NCI-H1105 treated with DMSO at 0.1 percent for 48 hours (cell line): ENCODE measurements at places on chromosomes 12 and 14.

DNA sequence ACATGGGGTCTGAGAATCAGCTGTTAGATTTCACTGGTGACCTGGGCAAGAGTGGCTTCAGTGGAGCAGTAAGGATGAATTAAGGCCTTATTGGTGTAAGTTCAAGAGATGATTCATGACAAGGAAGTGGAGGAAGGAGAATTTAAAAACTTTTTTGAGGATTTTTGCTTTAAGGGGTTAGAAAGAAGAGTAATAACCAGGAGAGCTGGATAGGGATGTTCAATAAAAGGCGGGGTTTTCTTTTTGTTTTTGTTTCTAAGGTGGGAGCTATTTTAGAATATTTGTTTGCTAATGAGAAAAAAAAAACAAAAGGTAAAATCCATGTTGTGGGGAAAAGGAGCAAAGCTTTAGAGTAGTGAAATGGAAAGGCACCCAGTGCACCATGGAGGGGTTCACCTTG is 15.2 kb upstream of the TUBA1B start:
- DNase-seq = no peak

DNA sequence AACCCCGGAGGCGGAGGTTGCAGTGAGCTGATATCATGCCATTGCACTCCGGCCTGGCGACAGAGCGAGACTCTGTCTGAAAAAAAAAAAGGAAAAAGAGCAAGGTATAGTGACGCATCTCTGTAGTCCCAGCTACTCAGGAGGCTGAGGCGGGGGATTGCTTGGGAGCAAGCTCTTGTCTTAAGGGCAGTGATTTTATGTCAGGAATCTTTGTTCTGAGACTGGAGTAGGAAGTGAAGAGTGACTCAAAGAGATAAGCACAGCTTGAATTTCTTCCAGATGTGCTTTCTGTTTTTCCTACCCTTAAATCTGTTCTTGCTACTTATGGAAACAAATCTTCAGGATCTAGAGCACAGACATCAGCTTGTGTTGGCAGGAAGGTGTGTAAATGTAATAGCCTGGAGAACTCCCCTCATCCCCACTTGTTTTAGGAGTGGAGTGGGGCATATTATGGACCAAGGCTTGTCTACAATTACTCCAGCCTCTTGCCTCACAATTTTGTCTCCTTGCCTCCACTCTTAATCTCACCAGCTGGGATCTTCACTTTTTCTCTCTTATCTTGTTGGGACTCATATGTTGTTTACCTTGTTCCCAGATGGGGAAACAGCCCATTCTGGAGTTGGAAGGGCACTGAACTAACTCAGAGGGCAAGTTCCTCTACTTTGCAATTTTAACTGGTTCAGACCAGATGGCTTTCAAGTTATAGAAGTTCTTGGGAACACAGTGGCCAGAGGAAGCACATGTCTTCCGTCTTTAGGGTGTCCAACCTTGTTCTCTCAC is 7.5 kb downstream of the TMED2 start:
- DNase-seq = no peak

DNA sequence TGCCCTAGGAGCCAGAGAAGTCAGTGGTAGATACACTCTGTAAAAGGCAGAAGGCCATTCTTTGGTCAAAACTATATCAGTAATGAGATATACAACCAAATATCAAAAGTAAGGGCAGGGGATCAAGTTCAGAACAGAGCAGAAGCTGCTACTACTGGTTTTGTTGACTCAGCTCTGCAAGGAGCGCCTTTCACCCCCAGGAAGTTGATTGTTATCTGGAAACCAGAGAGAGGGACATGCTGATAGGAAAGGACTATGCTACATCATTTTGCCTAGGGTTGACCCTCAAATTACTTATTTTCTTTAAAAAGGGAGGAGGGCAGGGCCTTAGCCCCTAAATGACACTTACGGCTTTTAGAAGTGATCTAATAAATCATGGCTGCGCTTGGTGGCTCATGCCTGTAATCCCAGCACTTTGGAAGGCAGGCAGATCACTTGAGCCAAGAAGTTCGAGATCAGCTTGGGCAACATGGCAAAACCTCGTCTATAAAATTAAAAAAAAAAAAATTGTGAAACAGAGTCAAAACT is 194.0 kb downstream of the KLHL28 start:
- no peak for DNase-seq

GRCh38 chr12:79546466-79547043 is 144.2 kb downstream of the PAWR start:
- DNase-seq = no peak

DNA sequence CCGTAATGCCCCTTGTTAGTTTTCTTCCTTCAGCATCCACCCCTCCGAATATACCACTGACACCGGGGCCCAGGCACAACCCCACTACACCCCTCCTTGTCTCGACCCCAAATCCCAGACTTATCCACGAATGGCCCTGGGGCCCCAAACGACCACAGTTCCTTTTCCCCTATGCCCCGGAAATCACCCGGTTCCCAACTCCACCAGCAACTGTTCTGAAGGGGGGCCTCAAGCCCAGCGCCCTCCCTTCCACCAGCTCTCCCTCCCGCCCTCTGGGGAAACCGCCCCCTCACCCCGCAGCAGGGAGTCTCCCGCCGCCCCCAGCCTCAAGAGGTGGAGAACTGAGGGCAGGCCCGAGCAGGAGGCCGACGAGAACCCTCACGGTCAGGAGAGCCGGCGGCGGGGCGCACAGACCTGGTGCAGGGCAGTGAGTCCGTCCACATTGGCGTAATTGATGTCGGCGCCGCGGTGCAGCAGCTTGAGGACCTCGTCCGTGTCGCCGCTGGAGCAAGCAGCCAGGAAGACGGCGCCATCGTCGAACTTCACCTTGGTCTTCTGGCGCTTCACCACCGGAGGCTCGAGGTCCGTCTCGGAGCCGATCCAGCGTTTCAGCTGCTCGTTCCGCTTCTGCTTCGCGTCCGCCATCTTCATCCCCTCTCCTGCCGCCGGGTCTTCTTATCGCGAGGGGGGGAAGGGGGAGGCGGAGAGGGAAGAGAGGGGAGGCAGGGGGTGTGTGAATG is 446 bp downstream of the PPP1R12A start:
- DNase-seq = peak; percentile 64

DNA sequence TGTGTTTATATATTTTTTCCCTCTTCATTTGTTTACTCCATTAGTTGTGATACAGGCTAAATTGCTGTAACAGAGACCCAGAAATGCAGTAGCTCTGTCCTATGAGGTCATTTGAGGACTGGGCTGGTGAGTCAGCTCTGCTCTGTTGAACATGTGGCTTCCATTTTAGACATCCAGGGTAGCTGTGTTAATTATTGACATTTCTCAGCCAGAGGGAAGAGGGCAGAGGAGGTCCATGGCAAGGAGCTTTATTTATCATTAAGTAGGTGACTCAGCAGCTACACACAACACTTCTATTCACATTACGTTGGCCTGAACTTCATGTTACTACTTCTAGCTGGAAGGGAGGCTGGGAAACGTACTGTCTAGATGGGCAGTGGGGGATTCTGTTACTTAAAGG is 85.4 kb downstream of the PTCSC3 start:
- no peak for DNase-seq

DNA sequence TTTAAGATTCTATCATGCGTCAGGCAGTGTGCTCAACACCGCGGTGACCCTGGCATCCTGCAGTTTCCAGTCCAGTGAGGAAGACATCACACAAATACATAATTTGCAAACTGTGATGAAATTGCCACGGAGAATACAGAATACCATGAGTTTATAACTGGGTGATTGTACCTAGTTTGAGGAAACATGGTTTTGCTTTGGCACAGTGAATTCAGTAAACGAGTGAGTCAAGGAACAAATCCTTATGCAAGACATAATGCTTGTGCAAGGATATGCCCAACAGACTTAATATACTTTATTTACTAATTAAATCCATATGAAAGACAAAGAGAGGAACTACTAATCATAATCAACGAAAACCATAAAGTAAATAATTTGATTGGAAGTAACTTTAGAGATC is 311.8 kb upstream of the TMTC1 start:
- DNase-seq = no peak

- peak; percentile 20 for DNase-seq
Observed at GRCh38 chr12:50314636-50315312, 31.5 kb upstream of the LIMA1 start.

DNA sequence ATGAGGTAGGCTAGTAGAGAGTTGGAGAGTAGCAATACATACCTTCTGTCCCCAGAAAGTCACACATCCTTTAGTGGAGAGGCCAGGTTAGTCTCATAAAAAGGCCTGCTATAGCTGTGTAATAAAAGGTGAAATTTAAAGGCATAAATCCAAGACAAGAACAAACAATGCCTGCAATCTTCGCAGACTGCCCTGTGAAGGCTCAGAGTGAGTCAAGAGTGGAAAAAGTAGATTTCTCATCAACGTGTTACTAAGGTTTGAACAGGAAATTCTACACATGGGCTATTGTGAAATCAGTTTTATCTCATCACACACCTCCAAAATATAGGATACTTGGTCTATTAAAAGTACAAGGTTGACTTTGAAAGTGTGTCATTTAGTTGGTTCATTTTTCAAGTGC is at the start of gene KLRC1:
KLRC1 (minus strand) TSS at position 222 of the 400 bp plus-strand sequence. CDS start 2,221 bp downstream, outside the sequence.
- no peak for DNase-seq

- no peak for DNase-seq
Observed at GRCh38 chr12:128549601-128550218, 274.0 kb downstream of the SLC15A4 start.

DNA sequence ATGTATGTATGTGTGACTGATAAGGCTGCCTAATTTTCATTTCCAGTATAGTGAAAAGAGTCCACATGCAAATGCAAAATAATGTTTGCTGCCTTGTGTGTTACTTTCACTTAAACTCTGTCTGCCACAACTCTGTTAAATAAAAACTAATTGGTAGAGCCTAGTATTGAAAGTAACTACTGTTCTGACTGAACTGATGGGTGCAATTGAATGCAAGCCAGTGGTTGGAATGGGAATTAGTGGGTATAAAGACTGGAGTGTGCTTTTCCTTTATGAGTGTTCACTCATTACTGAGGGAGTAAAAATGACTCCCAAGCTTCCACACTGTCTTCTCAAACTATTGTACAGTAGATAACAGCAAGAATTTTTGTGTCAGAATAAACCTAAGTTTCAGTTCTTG is 571.0 kb downstream of the TMTC2 start:
- DNase-seq = no peak

DNA sequence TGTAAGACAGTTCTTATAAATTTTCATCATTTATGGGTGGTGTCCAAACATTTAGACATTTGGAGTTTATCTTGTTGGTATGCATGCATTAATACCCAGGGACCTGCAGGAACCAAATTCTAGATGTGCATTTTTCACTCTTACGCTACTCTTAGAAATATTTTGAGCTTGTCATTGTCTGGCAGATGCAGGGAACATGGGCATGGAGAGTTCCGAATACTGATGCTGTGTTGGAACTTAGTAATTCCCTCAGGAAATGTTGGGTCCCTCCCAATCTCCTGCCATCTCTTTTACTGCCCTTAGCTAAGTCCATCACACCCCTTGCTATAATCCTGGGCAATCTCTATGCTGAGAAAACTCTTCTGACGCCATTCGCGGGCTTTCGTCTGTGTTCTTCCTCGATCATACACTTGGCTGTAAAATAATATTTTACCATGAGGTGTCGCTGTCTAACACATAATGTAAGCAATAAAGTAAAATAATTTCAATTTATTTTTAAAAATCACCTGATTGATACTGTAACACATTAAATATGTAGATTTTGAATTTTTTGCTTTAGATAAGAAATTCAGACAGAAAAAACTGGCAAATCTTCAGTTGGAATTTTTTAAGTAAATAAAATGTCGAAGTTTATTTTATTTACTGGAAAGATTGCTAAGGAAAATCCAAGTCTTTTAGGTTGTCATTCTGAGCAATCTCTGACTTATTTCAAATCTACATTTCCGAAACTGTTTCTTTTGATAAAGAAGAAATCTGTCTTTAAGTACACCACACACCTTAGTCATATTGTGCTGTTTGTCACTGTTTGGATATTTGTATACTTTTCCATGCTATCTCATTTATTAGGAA is 304.1 kb upstream of the SSTR1 start:
- peak; percentile 40 for DNase-seq

GRCh38 chr12:27711967-27712366 is 1.3 kb downstream of the MRPS35 start:
- no peak for DNase-seq

DNA sequence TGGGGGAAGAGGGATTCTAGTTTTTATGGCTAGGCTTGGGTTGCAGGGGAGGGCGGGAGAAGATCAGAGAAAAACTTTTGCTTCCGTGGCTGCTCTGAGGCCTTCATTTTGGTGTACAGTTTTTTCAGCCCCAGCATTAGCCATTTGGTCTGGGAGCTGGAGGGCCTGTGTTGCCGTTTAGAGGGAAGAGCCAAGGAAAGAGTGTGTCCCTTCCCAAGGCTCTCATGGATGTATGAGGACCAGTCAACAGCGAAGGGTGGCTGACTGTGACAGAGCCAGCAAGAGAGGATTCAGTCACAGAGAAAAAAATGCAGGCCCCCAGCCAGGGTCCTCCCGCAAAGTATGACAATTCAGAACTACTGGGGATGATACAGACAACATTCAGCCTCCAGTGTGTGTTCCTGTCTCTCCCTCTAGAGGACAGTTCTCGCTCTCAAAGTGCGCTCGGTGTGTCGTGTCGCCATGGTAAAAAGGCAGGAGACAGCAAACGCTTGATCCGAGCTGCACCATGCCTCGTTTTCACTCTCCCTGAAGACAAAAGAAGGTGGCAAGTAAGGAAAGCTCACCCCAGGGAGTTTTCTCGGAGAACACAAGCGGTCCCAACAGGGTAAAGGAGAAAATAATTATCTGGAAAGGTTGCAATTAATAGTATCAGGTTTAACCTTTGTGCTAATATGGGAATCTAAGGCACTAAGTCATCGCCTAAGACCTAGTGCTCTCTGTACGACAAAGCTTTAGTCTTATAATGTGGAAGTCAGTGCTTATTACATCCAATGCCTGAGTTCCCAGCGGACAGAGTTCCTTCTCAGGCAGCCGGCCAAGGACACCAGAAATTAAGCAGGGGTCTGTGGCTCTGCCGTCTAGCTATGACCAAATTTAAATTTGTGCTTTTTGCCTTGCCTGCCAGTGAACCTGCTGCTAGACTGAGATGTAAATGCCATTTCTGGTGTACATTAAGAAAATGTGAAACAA is 157.3 kb upstream of the PLXNC1 start:
- DNase-seq = no peak

- no peak for DNase-seq
Observed at GRCh38 chr12:62724285-62724684, 210.7 kb downstream of the PPM1H start.

- no peak for DNase-seq
Observed at GRCh38 chr14:29282169-29282568, 515.6 kb downstream of the FOXG1 start.

GRCh38 chr14:69711065-69711464 is 55.9 kb upstream of the SRSF5 start:
- peak; percentile 94 for DNase-seq

DNA sequence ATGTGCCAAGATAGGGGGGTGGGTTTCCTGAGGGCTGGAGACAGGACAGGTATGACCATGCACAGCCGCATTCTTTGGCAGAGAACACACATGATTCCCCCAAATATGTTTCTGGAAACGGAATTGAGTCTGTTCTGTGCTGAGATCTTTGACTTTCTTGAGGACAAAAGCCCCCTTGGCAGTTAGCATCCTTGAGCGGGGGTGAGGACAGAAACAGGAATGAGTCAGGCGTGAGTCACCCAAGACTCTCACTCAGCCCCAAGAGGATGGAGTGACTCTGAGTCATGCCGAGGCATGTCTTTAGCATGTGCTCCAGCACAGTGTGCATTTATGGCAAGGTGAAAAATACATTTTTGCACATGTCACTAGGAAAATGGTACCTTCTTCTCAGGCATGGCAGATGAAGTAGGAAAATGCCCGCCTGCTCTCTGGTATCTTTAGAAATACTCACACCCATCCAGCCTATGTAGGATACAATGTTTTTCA is 52.1 kb downstream of the DAD1 start:
- DNase-seq = no peak
